NCI-H1092 treated with DMSO at 0.1 percent for 48 hours (cell line): ENCODE measurements at places on chromosomes 5 and 9.

DNA sequence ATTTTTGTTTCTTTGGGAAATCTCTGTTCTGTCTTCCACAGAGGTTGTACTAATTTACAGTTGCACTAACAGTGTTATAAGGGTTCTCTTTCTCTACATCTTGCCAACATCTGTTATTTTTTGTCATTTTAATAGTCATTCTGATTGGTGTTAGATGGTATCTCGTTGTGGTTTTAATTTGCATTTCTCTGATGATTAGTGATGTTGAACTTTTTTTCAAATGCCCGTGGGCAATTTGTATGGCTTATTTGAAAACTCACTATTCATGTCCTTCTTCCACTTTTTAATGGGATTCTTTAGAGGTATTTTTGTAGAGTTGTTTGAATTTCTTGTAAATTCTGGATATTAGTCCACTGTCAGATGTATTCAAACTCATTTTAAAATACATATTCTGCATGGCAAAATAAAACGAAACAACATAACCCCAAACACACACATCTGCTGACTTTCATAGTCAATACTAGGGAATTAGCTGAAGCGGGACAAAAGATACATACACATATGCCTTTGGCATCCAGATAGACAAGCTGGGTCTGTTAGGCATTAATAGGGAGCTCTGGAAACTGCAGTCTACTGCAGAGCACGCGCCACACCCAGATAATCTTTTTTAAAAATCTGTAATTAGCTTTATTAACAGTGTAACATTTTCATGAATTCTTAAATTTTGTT lies 5.8 kb upstream of the SPATA31C2 start:
- DNase-seq, result no peak

- peak; percentile 25 for DNase-seq
Measured at GRCh38 chr5:158928404-158928803, 171.3 kb downstream of the EBF1 start.

- DNase-seq, result no peak
Measured at GRCh38 chr9:98736226-98736625, 27.5 kb upstream of the GABBR2 start.

DNA sequence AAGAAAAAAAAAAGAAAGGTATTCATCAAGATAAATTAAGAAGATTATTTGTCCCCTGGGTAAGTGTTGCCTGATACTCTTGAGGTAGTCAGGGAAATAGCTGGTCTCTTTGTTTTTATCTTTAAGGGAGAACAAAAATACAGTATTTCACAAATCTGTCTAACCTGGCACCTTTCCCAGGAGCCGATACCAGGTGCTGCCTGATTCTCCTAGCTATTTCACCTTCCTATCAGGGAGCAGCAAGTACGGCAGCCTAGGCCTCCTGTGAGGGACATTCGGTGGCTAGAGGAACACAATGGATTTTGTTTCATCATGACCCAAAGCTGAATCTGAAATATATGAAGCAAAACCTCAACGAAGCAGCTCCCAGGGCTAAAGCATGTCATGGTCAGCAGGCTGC lies 86.0 kb downstream of the TARS1 start:
- DNase-seq, result peak; percentile 5

GRCh38 chr9:89553451-89554010 lies 51.3 kb upstream of the GADD45G start:
- DNase-seq, result no peak

DNA sequence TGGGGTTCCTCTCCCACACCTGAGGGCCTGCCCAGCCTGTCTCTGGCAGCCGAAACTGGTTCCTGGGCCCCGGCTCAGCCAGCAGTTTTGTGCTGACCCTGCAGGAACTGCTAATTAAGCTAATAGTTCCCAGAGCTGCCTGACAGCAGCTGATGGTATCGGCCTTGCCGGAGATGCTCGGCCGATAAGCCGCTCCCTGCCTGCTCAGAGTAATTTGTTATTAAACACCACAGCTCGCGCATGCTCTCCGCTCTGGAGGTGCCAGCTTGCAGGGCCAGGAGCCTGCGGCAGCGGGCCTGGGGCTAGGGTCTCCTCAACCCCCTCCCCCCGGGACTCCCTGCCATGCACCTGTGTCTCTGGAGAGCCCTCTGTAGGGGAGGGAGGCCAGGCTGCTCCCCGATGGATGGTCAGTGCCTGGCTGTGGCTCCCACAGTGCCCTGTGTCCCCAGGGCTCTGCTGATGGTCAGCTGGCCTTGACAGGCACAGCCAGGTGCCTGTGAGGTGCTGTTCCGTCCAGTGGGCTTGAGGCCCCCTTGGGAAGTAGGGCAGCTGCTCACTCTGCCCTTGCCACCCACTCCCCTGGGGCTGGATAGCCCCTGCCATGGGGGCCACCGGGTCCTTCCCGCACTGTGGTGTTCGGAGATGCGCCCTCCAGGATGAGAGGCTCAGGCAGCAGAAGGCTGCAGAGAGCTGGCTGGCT lies 41.7 kb downstream of the RXRA start:
- no peak for DNase-seq

DNA sequence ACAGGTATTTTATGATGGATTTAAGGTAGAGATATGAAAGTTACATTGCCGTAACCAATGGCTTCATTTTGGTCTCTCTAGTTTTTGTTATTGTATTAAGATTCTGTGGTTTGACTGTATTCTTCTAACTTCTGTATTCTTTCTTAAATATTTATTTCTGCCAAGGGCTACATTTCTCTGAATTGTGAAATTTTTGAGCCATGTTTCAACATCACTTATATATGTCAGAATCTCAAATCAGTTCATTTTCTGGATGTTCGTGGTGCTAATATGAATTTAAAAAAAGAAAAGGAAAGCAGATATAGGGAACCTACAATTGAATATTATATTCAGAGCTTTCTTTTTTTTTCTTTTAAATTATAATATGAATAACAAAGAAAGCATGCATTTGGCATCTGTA lies 142.7 kb downstream of the ANXA1 start:
- DNase-seq, result no peak

GRCh38 chr5:158709279-158709678 lies 390.4 kb downstream of the EBF1 start:
- no peak for DNase-seq

GRCh38 chr5:1039210-1039548 lies 30.6 kb downstream of the NKD2 start:
- DNase-seq, result no peak
